Activated T-cell treated with anti-CD3 and anti-CD28 coated beads for 24 hours (primary cell): ENCODE measurements at places on chromosomes 2 and 18.
A peak's percentile ranks its signal among the peaks of the same experiment; 100 is the strongest.

DNA sequence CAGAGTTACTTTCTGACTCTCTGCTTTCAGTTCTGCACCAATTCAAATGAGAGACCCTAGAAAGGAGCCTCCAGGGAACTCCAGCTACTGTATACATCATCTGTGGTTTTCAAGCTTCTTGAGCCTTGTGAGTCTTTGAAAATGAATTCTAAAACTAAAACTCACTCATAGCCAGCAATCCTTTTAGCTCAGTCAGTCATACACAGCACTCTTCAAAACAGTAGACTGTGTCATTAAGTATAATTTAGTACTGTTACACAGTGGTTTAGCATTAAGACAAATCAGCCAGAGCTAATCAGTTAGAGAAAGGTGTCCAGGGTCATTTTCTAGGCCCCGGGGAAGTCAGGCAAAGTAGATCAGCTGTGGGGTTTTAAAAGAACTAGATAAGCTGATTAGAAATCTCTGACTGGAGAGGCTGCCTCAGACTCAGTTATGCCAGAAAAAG lies 322.1 kb upstream of the THUMPD2 start:
- no peak for DNase-seq

DNA sequence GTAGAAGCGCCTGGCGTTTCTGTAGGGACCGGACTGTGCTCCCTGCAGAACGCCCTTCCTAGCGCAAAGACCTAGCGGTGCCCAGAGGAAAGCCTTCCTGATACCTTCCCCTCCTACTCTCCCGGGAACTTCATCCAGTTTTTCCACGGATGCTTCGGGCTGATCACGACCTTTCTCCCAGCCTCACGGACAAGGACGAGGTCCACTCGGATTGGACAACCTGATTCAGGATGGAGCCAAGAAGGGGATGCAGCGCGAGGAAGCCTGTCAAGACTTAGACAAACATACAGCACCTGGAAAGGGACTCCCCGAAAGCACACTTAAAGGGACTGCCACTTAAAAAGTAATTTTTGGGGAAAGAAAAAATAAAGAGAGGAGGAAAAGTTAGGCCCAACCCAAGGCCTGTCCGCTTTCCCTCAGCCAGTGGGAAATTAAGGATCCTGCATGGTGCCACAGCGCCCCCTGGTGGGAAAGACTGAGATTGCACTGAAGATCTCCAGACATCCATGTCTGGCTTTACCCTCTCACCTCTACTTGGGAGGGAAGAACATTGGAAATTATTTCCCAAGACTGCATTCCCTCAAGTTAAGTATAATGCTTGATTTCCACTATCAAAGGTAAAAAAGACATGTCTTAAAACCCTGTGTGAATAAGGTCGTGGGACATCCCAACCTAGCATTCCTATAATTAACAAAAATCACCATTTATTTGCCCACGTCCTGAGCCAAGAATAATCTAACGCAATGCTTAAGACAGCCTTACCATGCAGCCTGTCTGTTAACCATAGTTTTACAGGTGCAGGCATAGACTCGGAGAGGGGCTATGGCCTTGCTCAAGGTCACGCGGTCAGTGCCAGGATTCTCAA lies 13.4 kb upstream of the COPS8 start:
- peak; percentile 60 for DNase-seq

DNA sequence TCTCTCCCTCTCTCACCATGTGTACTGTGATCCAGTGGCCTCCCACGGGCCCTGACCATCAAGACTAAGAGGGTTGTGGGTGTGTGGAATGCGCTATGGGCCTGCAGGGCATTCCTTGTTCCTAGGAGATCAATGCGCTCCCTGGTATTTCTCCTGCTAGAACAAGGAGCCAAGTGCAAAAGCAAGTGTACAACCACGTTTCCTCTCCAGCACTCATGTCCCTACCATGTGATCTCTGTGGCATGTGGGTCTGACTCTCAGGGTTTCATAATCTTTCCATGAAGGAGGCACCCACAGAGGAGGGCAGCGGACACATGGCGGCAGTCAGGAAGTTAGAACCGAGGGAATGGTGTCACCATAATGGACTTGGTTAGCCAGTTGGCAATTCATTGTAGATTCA lies 91.4 kb downstream of the MAPK4 start:
- DNase-seq, result no peak

DNA sequence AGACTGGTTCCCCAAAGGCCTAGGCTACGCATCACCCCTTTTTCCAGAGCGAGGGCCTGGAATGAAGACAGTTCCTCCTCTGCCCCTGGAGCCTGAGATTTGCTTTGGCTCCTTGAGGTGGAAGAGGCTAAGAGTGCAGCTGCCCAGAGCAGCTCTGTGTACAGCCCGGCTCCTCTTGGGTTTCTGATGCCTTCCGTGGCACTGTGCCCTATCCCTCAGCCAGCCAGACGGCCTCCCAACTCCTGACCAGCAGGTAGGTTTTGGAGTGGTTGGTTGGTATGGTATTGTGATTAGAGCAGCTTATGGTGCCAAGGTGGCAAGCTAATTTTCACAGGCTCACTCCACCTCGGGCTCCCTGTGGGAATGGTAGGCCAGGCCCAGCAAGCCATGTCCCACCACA lies 112.2 kb downstream of the TANC1 start:
- DNase-seq, result no peak

- DNase-seq, result no peak
These were observed 88.7 kb upstream of the CXCR4 start for GRCh38 chr2:136206613-136207012.

DNA sequence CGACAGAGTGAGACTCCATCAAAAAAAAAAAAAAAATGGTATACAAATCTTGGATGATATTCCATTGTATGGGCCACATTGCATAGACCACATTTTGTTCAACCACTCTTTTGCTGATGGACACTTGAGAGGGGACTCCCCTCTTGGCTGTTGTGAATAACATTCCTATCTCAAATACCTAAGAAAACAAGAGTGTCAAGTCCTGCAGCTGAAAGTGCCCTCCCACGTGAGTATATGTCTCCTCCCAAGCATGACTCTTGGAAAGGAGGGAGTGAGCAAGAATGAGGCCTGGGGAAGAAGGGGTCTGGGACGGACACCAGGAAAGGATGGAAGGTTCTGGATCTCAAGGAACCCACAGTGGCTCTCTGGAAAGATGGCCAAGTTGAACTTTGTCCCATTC lies 36.0 kb upstream of the NPAS2 start:
- DNase-seq, result no peak

- DNase-seq, result peak; percentile 81
These were observed 163.8 kb downstream of the FAM210A start for GRCh38 chr18:13562494-13563029.

GRCh38 chr2:231184319-231184718 lies 14.1 kb upstream of the ARMC9 start:
- DNase-seq, result no peak

- no peak for DNase-seq
These were observed 23.5 kb downstream of the IGFBP5 start for GRCh38 chr2:216671791-216672343.

DNA sequence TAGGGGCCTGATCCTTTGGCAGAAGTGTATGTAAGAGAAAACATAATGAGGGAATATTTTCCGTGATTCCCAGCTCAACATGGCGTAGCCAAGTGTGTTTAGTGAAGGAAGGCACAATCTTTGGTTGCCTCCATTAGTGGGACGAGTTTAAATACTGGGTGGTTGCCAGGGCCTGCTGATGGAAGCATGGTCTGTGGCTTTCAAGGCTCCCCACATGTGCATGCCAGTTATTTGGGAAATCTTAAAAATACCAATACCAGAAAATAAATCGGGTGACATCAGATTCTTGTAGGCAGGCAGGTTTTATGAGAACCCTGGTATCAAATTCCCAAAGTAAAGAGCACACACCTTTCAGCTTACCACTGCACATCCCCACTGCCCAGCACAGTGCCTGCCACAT lies 7.1 kb downstream of the MYL12A start:
- no peak for DNase-seq

- no peak for DNase-seq
These were observed 31.1 kb upstream of the EIF2AK3 start for GRCh38 chr2:88658326-88658725.

DNA sequence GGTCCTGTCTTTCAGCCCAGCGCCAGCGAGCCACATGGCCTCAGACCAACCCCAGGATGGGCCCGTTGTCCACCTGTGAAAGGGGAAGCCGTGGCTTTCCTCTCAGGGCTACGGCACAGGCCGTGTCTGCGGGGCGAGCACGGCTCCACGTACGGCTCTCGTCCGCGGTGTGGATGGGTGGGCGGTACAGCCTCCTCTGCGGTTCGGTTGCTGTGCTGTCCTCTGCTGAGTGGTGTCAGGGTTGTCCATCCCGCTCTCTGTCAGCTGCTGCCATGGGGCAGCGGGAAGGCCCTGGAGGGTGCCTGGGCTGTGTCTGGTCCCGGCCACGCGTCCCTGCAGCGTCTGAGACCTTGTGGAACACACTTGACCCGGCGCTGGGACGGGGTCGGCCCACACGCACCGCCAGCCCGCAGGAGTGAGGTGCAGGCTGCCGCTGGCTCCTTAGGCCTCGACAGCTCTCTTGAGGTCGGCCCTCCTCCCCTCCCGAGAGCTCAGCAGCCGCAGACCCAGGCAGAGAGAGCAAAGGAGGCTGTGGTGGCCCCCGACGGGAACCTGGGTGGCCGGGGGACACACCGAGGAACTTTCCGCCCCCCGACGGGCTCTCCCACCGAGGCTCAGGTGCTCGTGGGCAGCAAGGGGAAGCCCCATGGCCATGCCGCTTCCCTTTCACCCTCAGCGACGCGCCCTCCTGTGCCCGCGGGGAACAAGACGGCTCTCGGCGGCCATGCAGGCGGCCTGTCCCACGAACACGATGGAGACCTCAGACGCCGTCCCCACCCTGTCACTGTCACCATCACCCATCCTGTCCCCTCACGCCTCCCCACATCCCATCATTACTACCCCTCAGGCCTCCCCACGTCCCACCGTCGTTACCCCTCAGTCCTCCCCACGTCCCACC lies 128.7 kb downstream of the NFATC1 start:
- DNase-seq, result peak; percentile 52

DNA sequence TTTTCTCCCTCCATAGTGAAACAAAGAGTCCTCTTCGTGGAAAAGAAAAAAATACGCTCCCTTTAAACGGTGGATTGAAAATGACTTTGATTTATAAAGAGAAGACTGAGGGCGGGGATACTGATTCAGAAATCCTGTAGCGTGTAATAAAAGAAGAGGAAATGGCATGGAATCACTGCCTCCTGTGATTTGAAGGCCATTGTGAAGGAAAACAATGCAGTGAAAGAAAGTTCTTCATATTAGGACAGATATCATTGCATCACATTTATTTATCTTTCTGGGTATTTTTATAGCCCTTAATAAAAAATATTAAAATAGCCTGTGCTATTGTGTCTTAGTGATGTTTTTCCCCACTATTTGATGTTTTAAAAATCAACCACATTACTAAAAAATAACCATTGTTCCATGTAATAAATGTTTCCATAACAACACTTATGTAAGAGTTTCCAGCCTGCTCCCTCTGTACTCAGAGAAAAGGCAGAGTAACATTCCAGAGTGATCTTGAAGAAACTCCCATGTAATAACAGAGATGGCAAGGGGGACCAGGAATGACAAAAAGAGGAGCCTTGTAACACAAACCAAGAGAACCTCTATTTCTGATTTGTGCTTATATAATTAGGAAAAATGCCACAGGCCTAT lies 8.0 kb downstream of the MRPL33 start:
- DNase-seq, result no peak

DNA sequence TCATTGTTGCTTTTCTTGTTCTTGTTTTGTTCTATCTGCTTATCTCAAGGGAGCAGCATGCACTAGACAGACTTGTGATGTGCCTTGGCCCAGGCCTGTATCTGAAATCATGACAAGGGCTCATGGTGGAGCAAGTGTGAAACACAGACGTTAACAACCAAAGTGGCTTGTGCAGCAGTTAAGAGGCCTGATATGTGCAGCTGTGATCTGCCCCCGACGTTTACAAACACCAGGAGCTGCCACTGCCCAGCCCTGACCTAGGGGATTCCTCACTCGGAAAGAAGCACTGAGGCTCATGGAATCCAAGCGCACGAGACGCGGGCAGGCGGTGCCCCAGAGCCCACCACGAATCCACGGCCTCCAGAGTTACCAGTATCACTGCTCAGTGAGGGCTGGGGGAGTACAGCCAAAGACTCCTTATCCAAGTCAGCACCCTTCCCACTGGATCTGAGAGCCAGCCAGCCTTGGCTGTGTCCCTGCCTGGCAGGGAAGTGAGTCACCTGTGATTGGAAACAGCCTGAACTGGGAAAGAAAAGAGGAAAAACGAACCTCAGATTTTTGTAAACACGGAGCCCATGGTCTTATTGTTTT lies 62.3 kb upstream of the SNTG2 start:
- DNase-seq, result no peak

DNA sequence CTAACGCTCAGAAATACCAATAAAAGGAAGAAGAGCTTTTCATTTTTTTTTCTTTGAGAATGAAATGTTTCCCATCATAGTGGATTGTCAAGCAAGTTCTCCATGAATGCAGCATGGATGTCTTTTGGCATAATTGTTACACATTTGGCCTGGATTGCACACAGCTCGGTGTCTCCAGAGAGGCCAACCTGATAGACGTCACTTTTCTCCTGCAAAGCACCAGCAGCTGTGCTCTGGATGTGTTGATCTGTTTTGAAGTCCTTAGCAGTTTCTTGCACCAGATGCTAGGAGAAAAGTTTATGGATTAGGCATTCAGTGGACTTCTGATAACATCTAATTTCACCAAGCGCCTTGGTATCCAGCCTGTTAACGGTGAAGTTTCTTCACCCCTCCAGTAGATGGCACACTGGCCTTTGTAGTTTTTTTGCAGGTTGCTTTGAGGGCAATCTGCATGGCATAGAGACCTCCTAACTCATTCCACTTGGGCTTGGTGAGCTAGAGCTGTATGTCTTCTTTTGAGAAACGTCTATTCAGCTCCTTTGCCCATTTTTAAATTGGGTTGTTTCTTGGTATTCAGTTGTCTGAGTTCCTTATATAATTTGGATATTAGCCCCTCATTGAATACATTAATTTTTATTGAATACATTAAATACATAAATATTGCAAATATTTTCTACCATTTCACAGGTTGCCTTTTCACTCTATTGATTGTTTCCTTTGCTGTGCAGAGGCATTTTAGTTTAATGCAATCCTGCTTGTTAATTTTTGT lies 59.7 kb downstream of the PTH2R start:
- DNase-seq, result no peak

DNA sequence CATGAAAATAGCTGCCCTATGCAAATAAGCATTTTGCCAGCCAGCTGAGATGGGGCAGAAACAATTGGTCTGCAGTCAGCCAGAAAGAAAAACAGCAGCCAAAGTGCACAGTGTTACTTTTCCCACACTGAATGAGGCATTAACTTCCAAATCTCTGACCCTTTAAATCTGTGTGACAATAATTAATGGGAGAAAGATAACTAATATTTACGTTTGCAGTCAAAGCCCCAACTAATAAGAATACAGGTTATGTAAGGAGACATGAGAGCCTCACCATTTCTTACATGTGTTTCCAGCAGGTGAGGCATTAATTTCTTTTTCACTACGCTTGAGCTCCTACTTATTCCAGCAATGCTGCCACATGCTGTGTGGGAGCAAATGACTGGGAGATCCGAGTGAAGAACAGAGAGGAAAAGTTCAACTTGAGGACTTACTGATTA lies 339.0 kb downstream of the SATB2 start:
- no peak for DNase-seq

- no peak for DNase-seq
These were observed 19.2 kb downstream of the PPP4R3B start for GRCh38 chr2:55598056-55598795.
